ENCODE measurements at places on chromosomes 11 and 22.

DNA sequence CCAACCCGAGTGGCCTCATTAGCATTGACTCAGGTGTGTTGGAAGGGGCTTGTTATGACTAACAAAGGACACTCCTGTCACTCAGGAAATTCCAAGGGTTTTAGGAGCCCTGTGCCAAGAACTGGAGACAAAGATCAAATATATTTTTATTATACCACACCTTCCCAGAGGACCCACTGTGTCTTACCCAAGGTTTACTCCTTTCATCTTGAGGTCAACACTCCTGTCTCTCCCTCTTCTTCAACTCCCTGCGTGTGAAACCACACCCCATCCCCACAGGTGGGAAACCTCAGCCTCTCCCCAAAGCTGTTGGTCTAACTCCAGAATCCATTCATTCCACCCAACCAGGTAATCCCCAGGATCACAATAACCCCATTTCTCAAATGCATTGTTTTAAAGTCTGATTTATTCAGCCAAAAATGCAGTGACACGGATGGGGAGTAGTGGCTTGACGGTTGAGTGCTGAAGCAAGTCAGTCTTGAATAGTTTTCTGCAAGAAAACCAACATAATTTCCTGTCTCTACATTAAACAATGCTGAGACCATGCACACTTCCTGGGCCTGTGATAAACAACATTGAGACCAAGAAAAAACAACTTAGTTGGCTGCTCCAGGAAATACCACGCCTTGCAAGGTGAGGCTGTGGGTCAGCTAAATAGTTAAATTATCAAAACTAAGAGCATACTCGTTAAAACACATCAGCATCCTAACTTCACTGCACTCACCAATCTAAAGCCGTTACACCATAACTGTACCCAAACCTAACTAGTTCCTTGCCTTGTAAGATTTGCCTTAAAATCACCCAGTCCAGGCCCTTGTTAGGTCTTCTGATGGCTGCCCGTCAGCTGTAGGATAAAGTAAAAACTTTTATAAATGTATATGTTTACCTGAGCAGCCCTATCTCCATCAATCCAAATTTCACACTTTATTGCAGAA is 38.5 kb upstream of the SPON1 start:
- peak; percentile 27 for DNase-seq

GRCh38 chr22:38320605-38321402 is 3.6 kb upstream of the CSNK1E start:
- DNase-seq: no peak

DNA sequence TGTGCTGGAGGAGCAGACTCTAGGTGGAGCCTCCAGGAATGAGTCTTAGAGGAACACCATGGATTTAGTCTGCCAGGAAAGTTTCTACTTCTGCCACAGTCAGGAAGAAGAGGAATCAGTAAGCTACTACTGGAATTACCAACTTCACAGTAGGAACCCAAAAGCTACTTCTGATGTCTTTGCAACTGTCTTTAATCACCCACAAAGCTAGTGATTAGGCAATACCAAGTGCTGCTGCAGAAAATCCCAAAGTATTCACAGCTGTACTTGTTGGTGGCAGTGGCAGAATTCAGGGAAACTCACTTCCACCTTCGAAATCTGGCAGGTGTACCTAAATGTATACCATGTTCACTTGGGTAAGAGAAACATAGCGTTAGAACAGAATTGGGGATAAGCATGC is 264.5 kb upstream of the SORL1-AS1 start:
- no peak for DNase-seq

DNA sequence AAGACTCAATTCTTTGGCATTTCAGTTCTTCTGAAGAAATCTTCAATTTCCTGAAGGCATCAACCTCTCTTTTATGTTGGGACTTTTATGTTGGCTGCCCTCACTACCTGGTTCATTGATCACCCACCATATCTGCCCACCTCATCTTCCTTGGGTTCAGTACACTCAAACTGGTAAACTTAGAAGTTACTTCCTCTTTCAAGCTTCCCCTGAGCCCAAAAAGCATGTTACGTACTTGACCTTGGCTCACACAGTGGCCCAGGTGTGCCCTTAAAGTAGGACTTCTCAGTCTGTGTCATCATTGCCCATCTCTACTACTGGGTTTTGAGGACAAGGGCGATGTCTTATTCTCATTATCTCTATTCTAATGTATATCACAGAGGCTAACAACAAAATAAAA is 86.1 kb downstream of the GRIA4 start:
- DNase-seq: no peak

GRCh38 chr22:44925465-44926123 is 84.2 kb downstream of the PHF21B start:
- DNase-seq: no peak

DNA sequence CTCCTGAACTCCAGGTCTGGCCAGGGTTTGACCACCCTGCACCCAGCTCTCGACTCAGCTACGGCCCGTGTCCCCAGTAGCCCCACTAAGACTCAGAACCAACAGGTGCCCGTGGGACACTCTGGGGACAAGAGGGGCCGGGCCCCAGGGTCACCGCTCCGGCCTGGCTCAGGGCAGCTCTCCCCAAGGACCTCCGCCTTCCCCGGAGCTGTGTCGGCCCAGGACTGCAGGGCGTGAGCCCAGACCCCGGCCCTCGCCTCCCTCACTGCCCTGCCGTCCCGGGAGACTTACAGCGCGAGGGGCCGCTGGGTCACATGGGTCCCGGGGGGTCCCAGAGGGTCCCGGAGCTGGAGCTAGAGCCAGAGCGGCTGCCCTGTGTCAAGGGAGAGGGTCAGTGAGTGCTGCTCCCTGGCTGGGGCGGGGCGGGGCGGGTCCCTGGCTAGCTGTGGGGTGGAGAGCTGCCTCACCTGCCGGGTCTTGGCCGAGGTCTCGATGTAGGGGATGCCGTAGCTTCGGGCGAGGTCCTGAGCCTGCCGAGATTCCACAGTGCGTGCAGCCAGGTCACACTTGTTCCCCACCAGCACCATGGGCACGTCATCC is 2.3 kb downstream of the HRAS start:
- no peak for DNase-seq

GRCh38 chr11:81253244-81253643 is 1480.4 kb downstream of the FAM181B start:
- DNase-seq: no peak

DNA sequence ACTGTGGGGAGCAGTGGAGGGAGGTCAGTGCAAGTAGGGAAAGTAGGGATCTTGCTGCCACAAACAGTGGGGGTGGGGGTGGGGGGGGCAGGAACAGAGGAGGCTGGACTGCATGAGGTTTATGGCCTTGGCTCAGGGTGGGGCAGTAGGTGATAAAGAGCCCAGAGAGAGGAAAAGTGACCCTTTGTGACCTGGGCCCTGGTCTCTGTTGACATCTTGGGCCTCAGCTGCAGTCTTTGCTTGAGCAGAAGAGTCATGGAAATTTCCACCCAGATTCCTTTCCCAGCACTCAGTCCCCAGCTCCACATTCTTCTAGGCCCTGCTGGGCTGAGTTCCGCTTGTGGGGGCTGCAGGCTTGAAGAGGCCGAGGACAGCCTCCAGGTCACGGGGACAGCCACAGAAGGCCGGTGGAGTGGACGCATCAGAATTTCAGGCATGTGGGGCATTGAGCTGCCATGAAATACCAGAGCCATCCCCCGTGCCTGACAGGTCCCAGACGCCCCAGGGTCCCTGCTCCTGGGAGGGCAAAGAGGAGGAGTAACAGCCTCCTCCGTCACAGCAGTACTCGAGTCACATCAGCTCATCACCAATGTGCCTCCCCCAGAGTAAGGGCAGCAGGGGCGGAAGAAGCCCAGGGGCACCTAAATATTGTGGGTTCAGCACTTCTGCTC is 9.7 kb upstream of the MALAT1 start:
- no peak for DNase-seq

DNA sequence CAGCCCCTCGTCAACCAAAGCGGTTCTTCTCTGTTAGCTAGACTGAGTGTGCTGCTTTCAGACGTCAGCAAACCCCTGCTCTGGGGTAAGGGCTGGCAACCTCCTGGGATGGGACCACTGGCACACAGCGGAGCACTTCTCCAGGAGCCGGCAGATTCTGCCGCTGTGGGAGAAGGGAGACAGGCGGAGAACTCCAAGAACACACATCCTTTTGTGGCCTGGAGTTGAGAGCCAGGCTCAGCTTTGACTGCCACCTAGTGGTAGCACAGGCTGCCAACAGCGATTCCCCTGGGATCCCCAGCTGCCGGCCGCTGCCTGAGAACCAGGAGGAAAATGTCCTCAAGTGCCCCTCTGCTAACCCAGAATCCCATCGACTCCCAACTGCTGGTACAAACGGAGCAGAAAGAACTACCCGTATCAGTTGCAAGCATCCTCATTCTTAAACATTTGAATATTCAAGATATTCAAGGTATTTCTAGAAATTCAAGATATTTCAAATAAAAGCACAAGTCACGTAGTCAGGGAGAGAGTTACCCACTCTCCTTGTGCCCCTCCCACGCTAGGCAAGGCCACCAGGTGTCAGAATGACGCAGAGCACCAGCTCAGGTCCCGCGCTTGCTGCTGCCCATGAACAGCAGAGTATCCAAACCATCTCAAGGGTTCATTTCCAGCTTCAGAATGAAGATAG is 4.9 kb downstream of the LTO1 start:
- DNase-seq: peak; percentile 68

- DNase-seq: no peak
These were observed 1.1 kb upstream of the APOA1 start for GRCh38 chr11:116838321-116839084.

DNA sequence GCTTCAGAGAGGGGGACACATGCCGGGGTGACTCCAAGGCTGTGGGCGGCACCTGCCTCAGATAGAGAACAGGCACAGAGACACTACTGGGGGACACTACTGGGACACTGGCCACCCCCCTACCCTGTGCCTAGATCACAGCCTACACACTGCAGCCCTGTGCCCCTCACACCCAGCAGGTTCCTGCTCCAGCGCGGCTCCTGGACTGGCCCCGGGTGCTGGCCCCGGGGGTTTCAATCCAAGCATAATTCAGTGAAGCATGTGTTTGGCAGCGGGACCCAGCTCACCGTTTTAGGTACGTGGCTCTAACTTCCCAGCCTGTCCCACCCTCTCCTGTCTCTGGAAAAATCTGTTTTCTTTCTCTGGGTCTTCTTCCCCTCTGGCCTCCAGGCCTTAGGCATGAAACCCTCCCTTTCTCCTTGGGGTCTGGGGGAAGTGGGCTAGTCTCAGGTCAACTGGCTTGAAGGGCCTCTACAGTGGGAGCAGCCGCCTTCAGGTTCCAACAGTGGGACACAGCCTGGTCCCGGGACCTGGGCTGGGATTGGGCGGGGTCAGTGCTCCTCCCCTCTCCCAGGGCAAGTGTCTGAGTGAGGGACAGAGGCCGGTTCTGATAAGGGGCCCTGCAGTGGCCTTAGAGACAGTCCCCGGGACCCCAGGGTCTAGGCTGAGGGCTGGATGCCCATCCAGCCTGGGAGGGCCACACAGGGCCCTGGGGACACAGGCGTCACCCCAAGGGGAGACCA is 98.8 kb downstream of the CRYBB2 start:
- no peak for DNase-seq

GRCh38 chr11:33651555-33651954 is 49.1 kb downstream of the C11orf91 start:
- no peak for DNase-seq

GRCh38 chr22:48199667-48200066 is 1437.2 kb downstream of the TBC1D22A start:
- no peak for DNase-seq

- DNase-seq: no peak
These were observed 261.1 kb downstream of the BUD13 start for GRCh38 chr11:116511684-116512083.

GRCh38 chr11:68673306-68673945 is 10.9 kb upstream of the GAL start:
- DNase-seq: peak; percentile 5

DNA sequence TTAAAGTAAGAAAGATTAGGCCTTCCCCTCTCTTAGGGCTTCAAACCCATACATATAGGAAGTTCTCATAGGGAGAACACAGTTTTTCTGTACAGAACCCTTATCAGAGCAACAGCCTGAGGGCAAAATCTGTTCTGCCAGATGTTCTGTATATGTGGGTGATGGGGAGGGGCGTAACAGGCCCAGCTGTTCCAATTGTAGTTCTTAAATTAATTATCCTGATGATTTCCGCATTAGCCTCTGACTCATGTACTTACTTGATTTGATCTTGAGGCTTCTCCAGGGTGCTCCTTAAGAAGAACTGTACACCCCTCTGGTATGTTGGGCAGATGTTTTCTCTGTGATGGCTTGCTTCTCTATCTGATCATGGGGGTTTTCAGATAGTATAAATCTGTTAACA is 123.1 kb upstream of the C11orf87 start:
- DNase-seq: no peak

GRCh38 chr11:116835042-116835772 is 2.2 kb downstream of the APOA1 start:
- no peak for DNase-seq

- DNase-seq: no peak
These were observed 19.3 kb upstream of the NUCB2 start for GRCh38 chr11:17257196-17257595.

- DNase-seq: no peak
These were observed 12.3 kb downstream of the MYO7A start for GRCh38 chr11:77140231-77140851.

DNA sequence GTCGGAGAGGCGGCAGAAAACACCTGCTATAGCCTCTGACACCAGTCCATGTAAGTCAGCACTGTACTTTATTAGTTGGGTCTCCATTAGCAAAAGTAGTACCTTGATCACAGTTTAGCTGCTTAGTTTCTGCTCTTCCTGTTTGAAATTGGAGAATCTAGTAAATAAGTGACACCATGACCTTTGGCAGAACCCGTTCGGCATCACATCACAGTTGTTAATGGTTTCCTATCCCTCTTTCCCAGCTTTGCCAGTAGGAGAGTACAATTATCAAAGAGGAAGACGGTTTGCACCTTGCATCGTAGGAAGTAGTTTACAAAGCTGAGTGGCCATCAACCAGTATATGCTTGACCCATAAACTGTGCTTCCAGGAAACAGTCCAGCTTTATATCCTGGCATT is 101.8 kb downstream of the TRIM44 start:
- DNase-seq: peak; percentile 6

DNA sequence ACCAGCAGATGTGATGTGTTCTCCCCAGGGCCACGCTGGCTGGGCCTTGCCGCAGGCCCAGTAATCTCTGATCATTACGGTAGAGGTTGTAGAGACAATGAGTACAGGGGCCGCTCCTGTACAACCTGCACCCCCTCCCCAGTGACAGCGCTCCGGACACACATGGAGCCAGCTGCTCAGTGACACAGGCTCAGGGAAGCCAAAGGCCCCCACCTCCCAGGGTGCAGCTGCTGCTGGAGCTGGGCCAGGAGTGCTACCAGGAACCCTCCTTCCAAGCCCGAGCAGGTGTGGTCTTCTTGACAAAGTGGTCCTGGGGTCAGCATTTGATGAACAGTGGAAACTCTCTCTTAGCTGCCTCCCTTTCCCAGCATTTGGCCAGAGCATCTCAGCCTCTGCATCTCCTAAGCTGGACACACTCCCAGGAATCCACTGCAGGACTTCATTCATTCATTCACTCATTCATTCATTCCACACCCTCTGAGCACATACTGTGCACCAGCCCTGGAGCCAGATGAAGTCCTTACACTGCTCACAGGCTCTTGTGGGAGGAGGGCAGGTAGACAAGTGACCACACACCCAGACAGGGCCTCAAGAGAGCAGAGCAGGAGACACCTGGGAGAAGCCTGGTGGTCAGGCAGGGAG is 49.6 kb upstream of the MPEG1 start:
- no peak for DNase-seq

GRCh38 chr11:1129611-1130160 is 28.1 kb upstream of the MUC5AC start:
- no peak for DNase-seq
